ENCODE measurements at places on chromosomes 6 and 20. TPM values are rescaled to one million over a fixed set of nuclear protein-coding genes. Genes with fewer than 3 reads are reported as not detected.
A peak's percentile ranks its signal among the peaks of the same experiment; 100 is the strongest.

COL9A3 gene
- total RNA-seq: 69.5 TPM

FIG4 gene
- 24.7 TPM for total RNA-seq

SLX4IP gene
- 4.7 TPM for total RNA-seq

CSE1L gene
- 23.6 TPM for total RNA-seq

ANKEF1 gene
- 6.2 TPM for total RNA-seq

DNA sequence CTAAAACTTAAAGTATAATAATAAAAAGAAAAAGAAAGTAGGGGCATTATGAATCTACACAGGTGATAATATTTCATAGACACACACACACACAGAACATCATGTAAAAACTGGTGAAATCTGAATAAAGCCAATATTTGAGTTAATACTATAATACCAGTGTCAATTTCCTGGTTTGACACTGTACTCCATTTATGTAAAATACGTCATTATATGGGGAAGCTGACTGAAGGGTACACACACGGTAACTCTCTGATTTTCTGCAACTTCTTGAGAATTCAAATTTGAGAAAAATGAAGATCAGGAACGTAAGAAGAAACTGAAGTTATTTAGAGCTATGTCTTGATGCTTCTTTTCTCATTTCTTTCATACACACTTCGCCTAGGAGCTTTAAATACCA is 36.2 kb downstream of the PFDN4 start:
- no peaks in the 10 kb centered on the region for H3K36me3 ChIP-seq
- no peak overlapping the region for H3K27ac ChIP-seq
- no peak for DNase-seq
- no peaks in the 10 kb centered on the region for H3K4me1 ChIP-seq
- no peak overlapping the region for H3K4me3 ChIP-seq

- H3K4me1 ChIP-seq: no peaks in the 10 kb centered on the region
- H3K27me3 ChIP-seq: no peaks in the 10 kb centered on the region
- no peak overlapping the region for H3K4me3 ChIP-seq
- H3K27ac ChIP-seq: no peak overlapping the region
Observed at GRCh38 chr20:11499101-11499634, 418.5 kb upstream of the BTBD3 start.

DNA sequence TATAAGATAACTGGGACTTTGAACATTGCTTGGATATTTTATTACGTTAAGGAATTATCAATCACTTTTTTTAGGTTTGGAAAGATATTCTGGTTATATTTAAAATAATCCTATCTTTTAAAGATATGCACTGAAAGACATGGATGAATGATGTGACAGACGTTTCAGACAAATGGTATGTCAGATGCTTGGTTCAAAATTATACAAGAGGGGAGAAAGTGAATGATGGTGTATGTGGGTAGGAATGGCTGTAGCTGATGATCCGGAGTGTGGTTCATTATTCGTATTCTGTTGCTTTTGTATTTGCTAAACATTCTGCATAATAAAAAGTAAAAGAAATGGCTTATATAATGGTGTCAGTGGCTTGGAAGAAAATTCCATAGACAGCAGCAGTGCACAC is 51.0 kb upstream of the SNRPB2 start:
- H3K27me3 ChIP-seq: no peaks in the 10 kb centered on the region
- no peak overlapping the region for H3K27ac ChIP-seq
- DNase-seq: no peak

- H3K4me1 ChIP-seq: no peaks in the 10 kb centered on the region
- no peak overlapping the region for H3K27ac ChIP-seq
- DNase-seq: no peak
- no peak overlapping the region for H3K4me3 ChIP-seq
Observed at GRCh38 chr6:49918787-49919186, 45.2 kb downstream of the DEFB114 start.

- DNase-seq: no peak
- no peaks in the 10 kb centered on the region for H3K36me3 ChIP-seq
- no peak overlapping the region for H3K4me3 ChIP-seq
- no peaks in the 10 kb centered on the region for H3K4me1 ChIP-seq
- H3K27me3 ChIP-seq: no peaks in the 10 kb centered on the region
- H3K27ac ChIP-seq: no peak overlapping the region
Observed at GRCh38 chr20:61888101-61888865, 177.4 kb downstream of the TAF4 start.

DNA sequence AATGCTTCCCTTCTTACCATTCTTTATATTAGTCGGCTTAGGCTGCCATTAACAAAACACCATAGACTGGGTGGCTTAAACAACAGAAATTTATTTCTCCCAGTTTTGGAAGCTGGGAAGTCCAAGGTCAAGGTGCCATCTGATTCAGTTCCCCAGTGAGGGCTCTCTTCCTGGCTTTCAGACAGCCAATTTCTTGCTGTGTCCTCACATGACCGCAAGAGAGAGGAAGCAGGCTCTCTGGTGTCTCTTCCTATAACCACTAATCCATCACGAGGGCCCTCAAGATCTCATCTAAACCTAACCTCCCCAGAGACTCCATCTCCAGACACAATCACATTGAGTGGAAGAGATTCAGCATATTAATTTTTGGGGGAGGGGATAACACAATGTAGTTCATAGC is 193.0 kb upstream of the SGK1 start:
- no peak for DNase-seq
- peaks cover 11% of the 10 kb centered on the region for H3K4me1 ChIP-seq
- H3K27me3 ChIP-seq: no peaks in the 10 kb centered on the region
- no peak overlapping the region for H3K4me3 ChIP-seq
- H3K36me3 ChIP-seq: no peaks in the 10 kb centered on the region

DNA sequence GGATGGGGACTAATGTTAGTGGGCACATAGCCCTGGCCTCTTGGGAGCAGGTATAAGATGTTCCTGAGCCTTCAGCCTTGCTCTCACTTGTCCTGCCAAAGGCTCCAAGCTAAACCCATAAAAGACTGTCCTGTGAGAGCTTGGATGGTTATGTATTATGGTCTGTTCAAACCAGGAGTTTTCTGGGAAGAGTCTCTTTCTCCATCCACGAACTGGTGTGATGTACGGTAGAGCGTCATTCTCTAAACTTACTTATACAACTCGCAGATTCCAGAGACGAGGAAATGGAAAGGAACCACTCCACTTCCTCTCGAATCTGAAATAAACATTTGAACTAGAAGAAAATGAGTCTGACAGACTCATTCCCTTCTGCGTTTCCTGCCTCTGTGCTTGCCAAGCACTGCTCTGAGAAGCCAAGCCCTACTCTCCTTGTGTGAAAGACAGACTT is 5.3 kb downstream of the SOBP start:
- no peaks in the 10 kb centered on the region for H3K27me3 ChIP-seq
- peaks cover 12% of the 10 kb centered on the region for H3K4me1 ChIP-seq
- H3K27ac ChIP-seq: no peak overlapping the region
- no peak for DNase-seq
- H3K4me3 ChIP-seq: no peak overlapping the region
- H3K36me3 ChIP-seq: no peaks in the 10 kb centered on the region

DNA sequence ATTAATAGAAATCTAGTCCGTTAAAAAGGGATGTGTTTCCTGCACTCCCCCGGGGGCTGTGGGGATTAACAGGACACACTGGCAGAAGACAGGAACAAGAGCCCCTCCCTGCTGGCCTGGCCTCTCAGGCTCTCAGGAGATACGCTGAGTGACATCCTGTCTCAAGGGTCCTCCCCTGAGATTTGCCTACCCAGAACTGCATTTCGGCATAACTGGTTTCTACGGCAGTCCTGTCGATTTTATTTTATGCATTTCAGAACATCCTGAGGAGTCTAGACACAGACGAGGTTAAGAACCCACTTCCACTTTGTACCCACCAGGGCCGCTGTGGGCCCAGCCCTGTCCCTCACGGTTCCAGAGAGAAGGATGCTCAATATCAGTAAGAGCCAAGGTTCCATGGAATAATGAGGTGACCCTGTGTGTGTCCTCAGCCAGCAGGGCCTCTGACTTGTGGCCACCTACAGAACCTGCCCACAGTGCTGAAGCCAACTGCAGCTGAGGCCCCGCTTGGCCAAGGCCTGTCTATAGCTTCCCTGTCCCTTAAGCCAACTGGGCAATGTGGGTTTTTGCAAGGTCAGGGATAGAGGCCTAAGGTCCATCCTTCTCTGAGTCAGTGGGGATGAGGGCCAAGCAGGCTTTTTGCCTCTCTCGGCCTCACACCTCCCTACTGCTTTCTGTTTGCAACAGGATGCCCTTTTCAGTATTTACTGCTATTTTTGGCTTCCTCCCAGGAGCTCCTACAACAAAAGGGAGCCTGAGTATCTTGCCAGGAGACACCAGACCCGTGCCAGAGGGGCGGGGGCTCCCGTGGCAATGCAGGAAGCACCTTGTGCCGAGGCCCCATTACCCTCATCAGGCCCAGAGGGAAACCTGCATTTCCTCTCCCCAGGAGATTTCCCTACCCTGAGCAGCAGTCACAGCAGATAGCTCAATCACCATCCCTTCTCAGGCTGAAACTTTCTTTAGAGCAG is 14.7 kb downstream of the UQCC2 start:
- peaks cover 2% of the 10 kb centered on the region for H3K36me3 ChIP-seq
- no peak for DNase-seq
- H3K27ac ChIP-seq: peak overlapping the region; percentile 26
- no peaks in the 10 kb centered on the region for H3K27me3 ChIP-seq
- no peak overlapping the region for H3K4me3 ChIP-seq

GRCh38 chr20:32675223-32675975 is 1.7 kb upstream of the C20orf203 start:
- H3K27me3 ChIP-seq: no peaks in the 10 kb centered on the region
- no peak overlapping the region for H3K27ac ChIP-seq
- H3K4me3 ChIP-seq: no peak overlapping the region
- no peak for DNase-seq
- no peaks in the 10 kb centered on the region for H3K36me3 ChIP-seq

GRCh38 chr6:155108070-155108820 is 113.1 kb downstream of the TIAM2 start:
- H3K36me3 ChIP-seq: no peaks in the 10 kb centered on the region
- H3K4me3 ChIP-seq: no peak overlapping the region
- DNase-seq: no peak

DNA sequence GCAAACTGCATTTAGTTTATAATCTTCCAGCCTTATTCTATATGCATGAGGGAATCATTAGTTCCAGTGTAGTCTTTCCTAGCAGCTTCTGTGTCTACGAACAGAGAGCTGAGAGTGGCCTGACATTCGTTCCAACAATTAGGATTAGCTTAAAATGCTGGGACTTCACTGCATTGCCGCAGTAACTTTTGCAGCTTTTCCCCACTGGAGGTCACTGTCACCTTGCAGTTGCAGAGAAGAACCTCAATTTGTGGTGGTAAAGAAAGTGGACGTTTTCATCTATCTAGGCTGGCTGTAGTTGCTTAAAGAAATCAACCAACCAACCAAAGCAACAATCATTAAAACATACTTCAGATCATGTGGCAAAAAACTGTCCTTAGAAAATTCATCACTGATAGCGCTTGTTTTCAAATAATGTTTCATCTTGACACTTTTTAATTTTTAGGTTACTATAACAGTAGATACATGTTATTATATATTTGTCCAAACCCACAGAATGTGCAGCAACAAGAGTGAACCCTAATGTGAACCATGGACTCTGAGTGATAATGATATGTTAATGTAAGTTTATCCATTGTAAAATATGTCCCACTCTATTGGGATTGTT is 12.2 kb downstream of the MYLK4 start:
- no peak overlapping the region for H3K4me3 ChIP-seq
- H3K27me3 ChIP-seq: no peaks in the 10 kb centered on the region
- peak; percentile 64 for DNase-seq
- H3K36me3 ChIP-seq: no peaks in the 10 kb centered on the region
- H3K4me1 ChIP-seq: peaks cover 10% of the 10 kb centered on the region

DNA sequence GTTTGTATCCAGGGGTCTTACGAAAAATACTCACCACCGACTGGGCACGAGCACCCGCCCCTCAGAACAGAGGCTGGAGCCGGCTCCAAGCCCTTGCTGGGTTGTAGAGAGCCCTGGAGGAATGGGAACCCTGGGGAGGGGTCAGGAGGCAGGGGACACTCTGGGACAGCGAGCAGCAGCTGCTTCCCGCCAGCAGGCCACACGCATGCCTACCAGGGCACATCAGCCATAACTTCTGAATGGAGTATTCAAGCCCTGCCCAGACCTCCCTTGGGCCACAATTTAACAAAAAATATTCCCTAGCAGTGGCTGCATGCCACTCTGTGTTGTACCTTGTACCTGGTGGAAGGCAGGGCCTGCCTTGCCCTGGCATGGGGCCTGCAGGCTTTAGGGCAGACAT is 31.6 kb upstream of the CD93 start:
- no peaks in the 10 kb centered on the region for H3K4me1 ChIP-seq
- no peak overlapping the region for H3K27ac ChIP-seq
- no peaks in the 10 kb centered on the region for H3K36me3 ChIP-seq
- no peaks in the 10 kb centered on the region for H3K27me3 ChIP-seq
- H3K4me3 ChIP-seq: no peak overlapping the region
- DNase-seq: no peak

All from body of pancreas (tissue), 4 donors.